Thymus (tissue), 14 donors: ENCODE measurements at places on chromosomes 1 and 21. TPM values are rescaled to one million over a fixed set of nuclear protein-coding genes. Genes with fewer than 3 reads are reported as not detected.

DNA sequence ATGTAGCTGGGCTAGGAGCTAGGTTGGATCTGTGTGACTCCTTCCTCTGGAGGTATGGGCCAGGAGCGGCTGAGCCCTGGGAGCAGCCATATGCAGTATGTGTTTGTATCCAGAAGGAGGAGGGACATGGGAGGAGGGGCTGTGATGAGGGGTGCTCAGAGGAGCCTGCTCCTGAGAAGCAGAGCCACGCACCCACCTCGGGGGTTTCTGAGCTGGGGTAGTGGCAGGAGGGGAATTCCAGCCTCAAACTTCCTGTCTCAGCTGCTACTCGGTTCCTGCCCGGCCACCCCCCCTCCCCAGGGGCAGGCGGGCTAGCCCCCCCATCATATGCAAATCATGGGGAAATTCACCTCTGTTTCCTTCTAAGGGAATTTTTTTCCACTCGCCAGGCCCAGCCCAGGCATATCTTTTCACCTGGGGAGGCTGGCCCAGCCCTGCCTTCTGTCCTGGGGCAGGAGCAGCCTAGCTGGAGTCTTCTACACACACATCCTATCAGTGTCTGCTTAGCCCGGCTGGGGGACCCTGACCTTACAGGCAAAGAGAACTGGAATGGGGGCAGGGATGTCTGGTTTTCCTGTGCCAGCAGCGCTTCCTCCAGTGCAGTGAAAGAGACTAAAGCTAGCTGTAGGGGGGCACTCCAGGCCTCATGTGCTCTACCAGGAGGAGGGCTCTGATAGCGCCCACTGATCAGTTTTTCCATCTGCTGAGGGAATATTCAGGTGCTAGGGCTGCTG is 3.0 kb downstream of the ZC3H12A start:
- peak overlapping the region; percentile 94 for H3K27ac ChIP-seq
- no peaks in the 10 kb centered on the region for H3K27me3 ChIP-seq
- peaks cover 71% of the 10 kb centered on the region for H3K4me1 ChIP-seq

GRCh38 chr1:4586611-4587160 is 67.7 kb upstream of the AJAP1 start:
- no peak overlapping the region for H3K4me3 ChIP-seq
- no peaks in the 10 kb centered on the region for H3K36me3 ChIP-seq
- no peaks in the 10 kb centered on the region for H3K27me3 ChIP-seq
- no peak overlapping the region for H3K27ac ChIP-seq
- no peaks in the 10 kb centered on the region for H3K4me1 ChIP-seq
- DNase-seq: no peak

DNA sequence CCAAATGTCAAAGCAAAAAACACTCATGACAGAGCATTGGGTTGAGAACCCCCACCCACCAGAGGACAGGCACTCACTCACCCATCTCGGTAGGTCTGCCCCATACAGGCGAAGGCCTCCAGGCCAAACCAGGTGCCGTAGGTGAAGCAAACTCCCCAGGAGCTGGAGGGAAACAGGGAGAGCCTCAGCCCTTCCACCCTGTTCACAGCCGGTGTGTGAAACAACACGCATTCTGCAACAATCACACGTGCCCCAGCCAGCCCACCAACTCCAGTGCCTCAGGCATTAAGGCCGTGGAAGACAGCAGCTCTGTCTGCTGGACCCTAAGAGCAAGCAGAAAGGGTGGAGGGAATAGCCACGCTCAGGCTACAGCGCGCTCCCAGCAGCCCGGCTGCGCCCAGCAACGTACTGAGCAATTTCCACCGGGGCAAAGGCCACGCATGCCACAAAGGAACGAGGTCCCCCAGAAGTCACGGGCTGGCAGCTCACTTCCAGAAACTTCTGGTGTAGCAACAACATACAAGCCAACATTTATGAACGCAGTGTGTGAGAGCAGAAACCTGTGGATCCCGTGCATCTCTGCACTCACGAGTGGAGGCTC is 11.4 kb upstream of the SPATC1L start:
- H3K36me3 ChIP-seq: peaks cover 36% of the 10 kb centered on the region
- no peaks in the 10 kb centered on the region for H3K4me1 ChIP-seq
- no peak overlapping the region for H3K27ac ChIP-seq
- DNase-seq: no peak

The LCE1D gene
- total RNA-seq: not detected

GRCh38 chr1:54794451-54795355 is 6.4 kb downstream of the TTC22 start:
- H3K36me3 ChIP-seq: no peaks in the 10 kb centered on the region
- no peak overlapping the region for H3K27ac ChIP-seq
- no peaks in the 10 kb centered on the region for H3K27me3 ChIP-seq
- no peaks in the 10 kb centered on the region for H3K4me1 ChIP-seq

DNA sequence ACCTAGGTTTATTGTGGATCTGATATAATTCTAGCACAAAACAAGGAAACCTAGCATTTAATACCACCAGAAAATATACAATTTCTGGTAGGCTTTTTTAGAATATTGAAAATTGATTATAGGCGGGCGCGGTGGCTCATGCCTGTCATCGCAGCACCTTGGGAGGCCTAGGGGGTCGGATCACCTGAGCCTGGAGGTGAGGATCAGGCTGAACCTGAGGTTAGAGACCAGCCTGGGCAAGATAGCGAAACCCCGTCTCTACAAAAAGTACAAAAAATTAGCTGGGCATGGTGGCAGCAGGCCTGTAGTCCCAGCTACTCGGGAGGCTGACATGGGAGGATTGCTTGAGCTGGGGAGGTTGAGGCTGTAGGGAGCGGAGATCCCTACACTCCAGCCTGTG is 948 bp upstream of the COP1 start:
- no peaks in the 10 kb centered on the region for H3K36me3 ChIP-seq
- peak overlapping the region; percentile 97 for H3K4me3 ChIP-seq
- H3K27ac ChIP-seq: peak overlapping the region; percentile 84
- no peak for DNase-seq
- H3K27me3 ChIP-seq: no peaks in the 10 kb centered on the region

- peaks cover 5% of the 10 kb centered on the region for H3K36me3 ChIP-seq
- no peaks in the 10 kb centered on the region for H3K27me3 ChIP-seq
- peak overlapping the region; percentile 99 for H3K27ac ChIP-seq
- peaks cover 97% of the 10 kb centered on the region for H3K4me1 ChIP-seq
- DNase-seq: no peak
These were observed 7.9 kb downstream of the SH3BGRL3 start for GRCh38 chr1:26287811-26288210.

- DNase-seq: no peak
- H3K27me3 ChIP-seq: no peaks in the 10 kb centered on the region
- no peaks in the 10 kb centered on the region for H3K36me3 ChIP-seq
- peaks cover 18% of the 10 kb centered on the region for H3K4me1 ChIP-seq
- no peak overlapping the region for H3K4me3 ChIP-seq
These were observed 161.2 kb downstream of the PSMG1 start for GRCh38 chr21:39022035-39022434.

DNA sequence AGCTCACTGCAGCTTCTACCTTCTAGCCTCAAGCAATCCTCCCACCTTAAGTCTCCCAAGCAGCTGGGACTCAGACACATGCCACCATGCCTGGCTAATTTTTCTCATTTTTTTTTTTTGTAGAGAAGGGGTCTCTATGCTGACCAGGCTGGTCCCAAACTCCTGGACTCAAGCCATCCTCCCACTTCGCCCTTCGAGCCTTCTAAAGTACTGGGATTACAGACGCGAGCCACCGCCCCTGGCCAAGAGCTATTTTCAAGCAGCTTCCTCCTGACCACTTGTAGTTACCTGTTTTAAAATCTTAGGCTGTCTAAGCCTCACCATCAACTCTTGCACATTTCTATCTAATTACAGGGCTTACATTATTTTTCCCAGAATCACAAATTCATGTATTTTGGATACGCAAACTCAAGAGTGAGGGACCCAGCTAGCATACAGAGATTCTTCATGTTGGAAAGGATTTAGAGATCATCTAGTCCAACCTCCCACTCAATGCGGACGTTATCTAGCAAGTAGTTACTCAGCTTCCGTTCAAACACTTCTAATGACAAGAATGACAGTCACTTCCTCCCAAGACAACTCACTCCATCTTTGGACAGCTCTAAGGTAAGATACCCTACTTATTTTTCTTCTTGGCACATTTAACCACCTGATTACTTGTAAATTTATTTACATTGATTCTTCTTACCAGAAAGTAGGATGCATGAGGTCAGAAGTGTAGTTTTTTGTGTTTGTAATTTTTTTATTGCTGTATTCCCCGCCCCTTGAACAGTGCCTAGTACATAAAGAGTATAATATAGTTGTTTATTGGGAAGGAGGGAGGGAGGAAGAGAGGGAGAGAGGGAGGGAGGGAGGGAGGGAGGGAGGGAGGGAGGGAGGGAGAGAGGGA is 65.4 kb downstream of the LUZP1 start:
- peaks cover 6% of the 10 kb centered on the region for H3K4me1 ChIP-seq
- peaks cover 11% of the 10 kb centered on the region for H3K36me3 ChIP-seq
- no peak overlapping the region for H3K27ac ChIP-seq
- H3K4me3 ChIP-seq: no peak overlapping the region
- H3K27me3 ChIP-seq: no peaks in the 10 kb centered on the region
- peak; percentile 11 for DNase-seq

DNA sequence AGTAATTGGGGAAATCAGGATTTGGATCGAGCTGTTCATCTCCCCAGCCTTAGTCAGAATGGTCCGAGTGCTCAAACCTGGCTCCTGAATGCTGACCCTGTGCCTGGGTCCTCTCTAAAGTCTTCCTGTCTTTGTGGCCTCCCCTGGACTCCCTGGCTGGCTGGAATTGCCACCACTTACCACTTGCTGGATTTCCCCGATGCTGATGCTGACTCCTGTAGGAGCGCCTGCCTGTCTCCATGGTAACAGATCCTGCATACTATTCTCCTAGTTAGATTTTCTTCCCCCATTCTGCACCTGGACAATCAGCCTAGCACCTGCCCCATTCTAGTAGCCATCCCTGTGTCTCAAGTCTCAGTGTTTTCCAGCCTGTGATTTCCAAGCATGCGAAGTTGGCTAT is 382.2 kb upstream of the ESRRG start:
- no peak for DNase-seq
- no peak overlapping the region for H3K27ac ChIP-seq
- no peaks in the 10 kb centered on the region for H3K27me3 ChIP-seq
- no peaks in the 10 kb centered on the region for H3K4me1 ChIP-seq
- H3K4me3 ChIP-seq: no peak overlapping the region
